ENCODE measurements at places on chromosomes 3 and 15.
A peak's percentile ranks its signal among the peaks of the same experiment; 100 is the strongest.

GRCh38 chr3:12017516-12017915 is 13.3 kb downstream of the SYN2 start:
- DNase-seq, result no peak

GRCh38 chr3:102141096-102141927 is 292.0 kb downstream of the NFKBIZ start:
- DNase-seq, result no peak

DNA sequence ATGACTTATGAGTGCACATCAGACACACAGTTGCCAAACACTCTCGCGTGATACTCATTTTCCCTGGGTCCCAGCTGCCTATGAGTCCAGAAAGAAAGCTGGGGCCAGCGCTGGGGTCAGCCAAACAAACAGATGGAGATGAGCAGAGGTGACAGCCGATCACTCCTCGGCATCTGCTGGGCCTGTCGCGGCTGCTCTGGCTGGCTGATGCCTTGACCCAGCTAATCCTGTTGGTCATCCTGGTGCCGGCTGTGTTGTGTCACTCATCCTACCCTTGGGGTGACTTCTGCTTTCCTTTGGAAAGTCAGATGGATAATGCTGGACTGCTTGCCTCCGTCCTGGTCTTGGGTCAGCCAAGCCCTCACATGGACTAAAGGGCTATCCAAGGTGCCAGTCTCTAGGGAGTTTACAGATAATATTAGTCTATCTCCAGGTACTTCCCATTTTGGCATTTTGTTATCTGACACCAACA is 105.3 kb upstream of the PDZRN3 start:
- DNase-seq, result no peak

- no peak for DNase-seq
These were observed 1.4 kb downstream of the ISLR2 start for GRCh38 chr15:74131628-74132413.

DNA sequence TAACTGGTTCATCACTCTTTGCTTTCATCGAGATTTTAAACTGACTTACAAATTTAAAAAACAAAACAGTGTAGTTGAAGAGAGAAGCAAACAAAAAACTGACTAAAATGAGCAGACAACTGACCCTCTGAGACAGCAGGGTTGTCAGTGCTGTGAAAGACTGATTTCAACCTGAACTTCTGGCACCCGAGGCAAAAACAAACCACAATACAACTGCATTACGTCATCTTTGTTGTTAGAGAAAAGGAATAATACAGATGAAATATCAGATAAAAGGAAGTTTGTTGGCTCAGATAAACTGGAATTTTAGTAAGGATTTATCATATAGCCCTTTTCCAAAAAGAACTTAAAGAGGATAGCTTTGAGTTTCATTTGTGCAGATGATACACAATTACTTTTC is 51.1 kb downstream of the PARP15 start:
- no peak for DNase-seq

- DNase-seq, result no peak
These were observed 656 bp downstream of the SLMAP start for GRCh38 chr3:57756528-57757401.

DNA sequence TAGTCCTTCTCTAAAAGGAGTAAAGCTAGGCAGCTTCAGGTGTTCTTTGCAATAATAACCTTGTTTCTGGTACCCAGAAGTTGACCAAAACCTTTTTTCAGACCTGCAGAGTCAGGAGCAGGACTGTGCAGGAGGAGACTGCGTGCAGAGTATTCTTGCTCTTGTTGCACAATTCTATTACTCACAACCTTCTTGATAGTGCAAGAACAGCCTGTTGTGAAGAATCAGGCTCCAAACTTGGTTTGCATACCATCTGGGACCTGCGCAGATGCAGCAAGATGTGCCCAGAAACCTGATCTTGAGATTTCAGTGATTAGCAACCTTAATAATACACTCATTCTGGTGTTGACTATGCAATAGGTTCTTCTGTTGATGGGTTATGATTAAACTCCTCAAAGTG is 111.9 kb downstream of the ATG7 start:
- DNase-seq, result no peak

DNA sequence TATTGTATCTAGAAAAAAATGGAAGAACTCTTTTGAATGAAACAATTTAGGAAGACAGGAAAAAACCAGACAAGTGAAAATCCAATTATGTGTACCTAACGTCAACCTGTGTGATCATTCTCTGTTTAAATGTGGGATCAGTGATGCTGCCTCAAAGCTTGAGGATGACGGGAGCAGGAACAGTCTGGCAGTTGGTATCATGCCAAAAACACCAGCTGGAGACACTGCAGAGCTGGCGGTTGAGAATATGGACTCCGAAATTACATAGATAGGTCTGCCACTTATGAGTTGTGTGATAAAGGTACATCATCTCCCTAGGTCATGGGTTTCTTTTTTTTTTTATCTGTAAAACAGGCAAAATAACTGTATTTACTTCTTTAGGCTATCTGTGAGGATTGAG is 480.5 kb downstream of the CNTN4 start:
- peak; percentile 90 for DNase-seq

DNA sequence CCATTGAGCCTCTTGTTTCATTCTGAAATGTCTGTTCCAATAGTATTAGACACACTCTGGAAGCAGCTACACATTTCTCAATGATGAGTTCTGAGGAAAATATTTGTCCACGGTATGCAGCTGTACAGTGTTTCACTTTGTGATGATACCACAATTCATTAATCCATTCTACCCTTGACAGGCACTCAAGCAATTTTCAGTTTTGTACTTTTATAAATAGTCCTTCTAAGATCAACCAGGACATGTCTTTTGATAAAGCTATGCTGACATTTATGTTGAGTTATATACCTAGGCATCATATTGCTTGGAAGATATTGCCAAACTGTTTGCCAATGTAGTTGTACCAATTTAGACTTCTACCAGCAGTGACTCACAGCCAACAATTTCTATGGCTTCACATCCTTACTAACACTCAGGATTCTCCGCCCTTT is 165.1 kb upstream of the COL8A1 start:
- DNase-seq, result no peak

- DNase-seq, result no peak
These were observed 30.0 kb upstream of the SLC2A2 start for GRCh38 chr3:171056528-171056927.

DNA sequence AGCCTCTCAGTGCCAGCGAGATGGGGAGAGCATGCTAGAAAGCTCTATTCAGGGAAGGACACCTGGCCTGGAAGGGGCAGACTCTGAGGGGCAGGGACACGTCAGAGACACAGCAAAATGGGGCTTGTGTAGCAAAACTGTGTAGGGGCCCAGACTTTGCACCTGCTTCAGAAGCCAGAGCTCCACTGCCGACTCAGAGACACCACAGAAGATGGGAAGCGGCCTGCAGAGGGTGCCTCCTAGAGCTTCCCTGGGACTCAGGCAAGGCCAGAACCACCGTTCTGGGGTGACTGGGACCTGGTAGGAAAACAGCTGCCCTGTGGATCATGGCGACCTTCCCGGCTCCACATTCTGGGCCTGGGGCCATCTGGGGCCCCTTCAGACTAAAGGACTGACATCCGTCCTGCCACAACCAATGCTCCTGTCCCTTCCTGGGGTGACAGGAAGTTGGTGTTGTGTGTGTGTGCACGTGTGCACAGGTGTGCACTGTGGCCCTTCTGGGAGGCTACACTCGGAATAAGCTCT is 17.4 kb upstream of the TKT start:
- DNase-seq, result no peak

DNA sequence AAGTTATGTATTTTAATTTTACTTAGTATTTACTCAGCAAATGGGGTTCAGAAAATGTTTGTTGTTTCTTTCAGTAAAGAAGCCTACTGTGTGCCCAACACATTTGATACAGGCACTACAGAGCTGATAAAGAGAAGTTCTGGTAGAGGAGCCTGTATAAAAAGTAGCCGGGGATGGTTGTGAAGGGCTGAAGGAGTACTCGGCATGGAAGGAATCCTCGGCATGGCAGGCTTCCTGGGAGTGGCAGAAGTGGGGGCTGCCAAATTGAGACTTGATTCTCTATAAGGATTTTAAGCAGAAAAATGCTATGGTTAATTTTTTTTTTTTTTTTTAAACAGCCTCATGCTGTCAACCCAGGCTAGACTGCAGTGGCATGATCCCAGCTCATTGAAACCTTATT is 9.3 kb downstream of the ARL13B start:
- no peak for DNase-seq

DNA sequence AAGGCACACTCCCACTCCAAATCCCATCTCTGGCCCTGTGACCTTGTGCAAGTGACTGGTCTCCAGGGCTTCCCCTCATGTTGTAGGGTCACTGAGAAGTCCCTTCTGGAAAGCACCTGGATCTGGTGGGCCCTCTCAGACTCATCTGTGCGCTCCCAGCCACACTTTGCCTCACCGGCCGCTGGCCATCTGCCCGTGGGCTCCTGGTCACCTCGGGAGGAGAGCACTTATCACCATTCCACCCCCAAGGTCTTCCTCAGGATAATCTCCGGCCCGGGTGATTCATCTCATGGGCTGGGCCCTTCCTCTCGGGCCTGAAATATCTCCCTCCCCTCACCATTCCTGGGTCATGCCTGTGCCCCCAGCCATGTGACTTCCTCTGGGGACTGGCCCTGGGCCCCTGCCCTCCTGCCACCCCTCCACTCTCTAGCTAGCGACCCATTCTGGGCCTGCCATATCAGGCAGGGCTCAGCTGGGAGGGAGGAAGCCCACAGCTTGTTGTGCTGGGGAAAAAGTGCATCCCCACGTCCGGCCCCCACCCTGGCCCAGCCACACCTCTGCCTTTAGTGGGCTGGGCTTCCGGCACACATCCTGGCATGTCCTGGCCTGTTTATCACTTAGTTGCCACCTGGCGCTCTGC is 10.6 kb upstream of the WNT7A start:
- DNase-seq, result no peak

- DNase-seq, result no peak
These were observed 220.0 kb downstream of the ABHD5 start for GRCh38 chr3:43910750-43911149.

GRCh38 chr3:35544976-35545375 is 94.3 kb upstream of the ARPP21 start:
- no peak for DNase-seq
